ENCODE measurements at places on chromosomes 5 and 9.

GRCh38 chr5:157602505-157602904 lies 26.9 kb upstream of the ADAM19 start:
- DNase-seq: peak; percentile 19

GRCh38 chr5:58273711-58274110 lies 186.2 kb downstream of the PLK2 start:
- DNase-seq: no peak

DNA sequence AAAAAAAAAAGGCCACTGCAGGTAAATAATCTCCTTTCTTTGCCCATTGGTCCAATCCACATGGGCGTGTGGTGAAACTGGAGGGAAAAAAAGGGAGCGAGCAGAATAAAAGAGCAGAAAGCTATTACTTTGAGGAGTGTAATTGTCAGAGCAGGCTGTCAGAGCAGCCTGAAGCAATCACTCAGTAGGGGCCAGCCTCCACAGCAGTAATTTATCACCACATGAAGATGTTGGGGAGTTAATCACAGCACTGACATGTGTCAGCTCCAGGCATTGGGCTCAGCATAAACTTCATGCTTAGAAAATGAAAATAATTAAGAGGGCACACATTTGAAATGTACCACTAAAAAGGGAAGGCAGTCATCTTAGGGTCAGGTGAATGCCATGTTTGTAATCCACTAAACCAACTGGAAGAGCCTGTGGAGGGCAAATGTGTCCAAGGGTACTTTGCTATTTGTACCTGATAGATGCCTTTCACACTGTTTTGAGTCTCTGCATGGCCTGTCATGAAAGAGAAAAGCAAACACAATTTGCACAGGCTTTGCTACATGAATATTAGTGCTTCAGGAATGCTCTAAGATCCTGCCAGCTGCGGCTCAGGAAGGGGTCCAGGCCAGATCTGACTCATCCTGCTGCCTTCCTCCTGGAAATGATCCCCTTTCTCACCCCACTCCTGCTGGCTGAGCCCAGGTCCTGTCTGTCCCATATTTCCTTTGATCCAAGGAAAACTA lies 2.9 kb upstream of the PTGER4 start:
- DNase-seq: no peak

- no peak for DNase-seq
Observed at GRCh38 chr5:6376974-6377520, 1.3 kb downstream of the MED10 start.

- DNase-seq: no peak
Observed at GRCh38 chr5:78659114-78659513, 10.5 kb upstream of the LHFPL2 start.

DNA sequence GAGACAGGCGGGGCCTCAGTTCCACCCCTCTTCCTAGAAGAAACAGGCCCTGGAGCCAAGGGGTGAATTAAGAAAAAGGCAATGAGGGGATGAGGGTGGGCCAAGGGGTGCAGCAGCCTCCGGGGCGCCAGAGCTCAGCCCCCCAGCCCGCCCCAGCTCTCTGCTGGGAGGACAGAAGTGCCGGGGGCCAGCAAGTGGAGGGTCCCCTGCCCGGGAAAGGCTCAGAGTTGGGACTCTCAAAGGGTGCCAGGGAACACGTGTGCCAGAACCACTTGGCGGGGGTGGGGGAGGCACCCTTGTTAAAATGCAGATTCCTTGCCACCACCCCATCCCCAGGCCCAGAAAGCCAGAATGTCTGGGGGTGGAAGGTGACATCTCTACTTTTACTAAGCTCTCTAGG lies 67.6 kb upstream of the BARHL1 start:
- DNase-seq: no peak

- no peak for DNase-seq
Observed at GRCh38 chr5:172428224-172429166, 25.8 kb downstream of the SH3PXD2B start.

DNA sequence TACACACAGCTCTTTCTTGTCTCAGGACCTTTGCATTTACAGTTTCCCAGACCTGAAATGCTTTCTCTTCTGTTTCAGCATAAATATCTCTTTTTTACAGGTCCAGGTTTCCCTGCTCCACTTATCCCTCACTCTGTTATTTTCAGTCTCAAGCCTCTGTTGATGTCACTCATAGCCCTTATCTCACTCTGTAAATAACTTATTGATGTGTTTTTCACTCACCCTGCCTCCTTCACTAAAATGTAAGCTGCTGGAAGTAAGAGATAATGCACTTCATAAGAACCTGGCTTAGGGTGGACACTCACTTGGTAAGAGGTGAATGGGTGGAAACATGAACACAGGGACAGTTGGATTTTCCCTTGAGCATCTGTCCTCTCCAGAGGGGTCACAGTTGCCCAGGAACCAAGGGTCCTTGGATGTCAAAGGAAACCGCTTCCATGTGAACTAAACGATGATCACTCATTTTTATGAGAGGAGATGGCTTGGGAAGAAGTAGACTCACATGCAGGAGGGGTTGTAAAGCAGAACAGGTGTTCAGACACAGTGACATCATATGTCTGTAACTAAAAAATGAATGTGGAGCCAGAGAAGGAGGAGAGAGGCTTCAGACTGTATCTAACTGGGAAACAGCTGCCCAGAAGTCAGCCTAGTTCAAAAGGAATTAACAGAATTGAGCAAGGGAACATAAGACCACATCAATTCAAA lies 5.5 kb upstream of the HTR4 start:
- DNase-seq: no peak

GRCh38 chr9:91001146-91001611 lies 199.6 kb downstream of the SYK start:
- no peak for DNase-seq

GRCh38 chr5:178296066-178296465 lies 63.5 kb upstream of the PHYKPL start:
- no peak for DNase-seq

GRCh38 chr9:130482463-130482862 lies 37.7 kb downstream of the ASS1 start:
- no peak for DNase-seq

DNA sequence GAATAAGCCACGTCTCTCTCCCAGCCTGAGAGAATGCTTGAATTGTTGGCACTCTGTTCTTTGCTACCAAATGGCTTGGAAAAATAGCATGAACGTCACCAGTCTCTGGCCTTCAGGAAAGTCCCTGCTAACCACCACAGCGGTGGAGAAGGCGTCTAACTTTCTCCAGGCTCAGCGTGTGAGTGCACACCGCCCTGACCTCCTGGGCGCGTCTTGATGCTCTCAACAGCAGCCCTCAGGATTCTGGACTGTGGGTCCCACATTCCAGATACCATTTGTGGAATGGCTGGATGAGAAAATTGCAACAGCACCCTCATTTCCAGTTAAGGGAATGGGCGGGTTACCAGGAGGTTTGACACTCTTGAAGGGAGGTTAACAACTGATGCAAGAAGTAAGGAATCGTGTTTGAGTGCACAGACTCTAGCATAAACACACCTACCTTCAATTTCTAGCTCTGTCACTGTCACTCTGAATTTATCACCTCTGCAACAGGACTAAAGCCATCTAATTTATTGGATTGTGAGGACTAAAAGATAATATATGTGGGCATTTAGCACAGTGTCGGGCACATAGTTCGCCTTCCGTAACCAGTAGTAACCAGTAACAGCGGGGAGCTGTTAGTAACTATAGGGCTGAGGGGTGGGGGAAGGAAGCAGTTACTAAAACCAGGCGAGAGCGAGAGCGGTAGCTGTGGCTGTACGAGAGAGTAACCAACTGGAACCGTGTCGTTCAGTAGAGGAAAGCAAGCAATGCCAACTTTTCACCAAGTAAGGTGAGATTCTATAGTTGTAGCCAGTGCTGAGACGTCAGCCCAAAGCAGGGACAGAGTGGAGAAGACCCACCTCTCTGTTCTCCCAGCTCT lies 807 bp upstream of the PLGRKT start:
- no peak for DNase-seq

DNA sequence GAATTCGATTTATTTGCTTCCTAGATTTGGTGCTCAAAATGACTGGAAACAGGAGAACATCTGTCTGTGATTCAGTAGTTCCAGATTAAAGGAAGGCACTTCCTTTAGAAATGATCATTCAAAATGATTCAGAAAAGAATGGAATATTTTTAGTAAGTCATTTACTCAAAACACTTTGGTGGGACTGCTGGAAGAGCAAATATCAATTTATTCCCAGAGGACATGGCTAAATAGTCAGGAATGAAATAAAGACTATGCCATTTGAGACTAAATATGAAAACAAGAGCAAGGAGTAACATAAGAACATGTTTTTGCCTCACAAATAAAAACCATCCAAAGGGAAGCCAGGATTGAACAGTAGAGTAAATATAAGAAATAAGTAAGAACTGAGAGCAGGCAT lies 138.6 kb upstream of the RASA1 start:
- DNase-seq: no peak

- DNase-seq: no peak
Observed at GRCh38 chr9:135278586-135278985, 191.1 kb downstream of the OLFM1 start.

- DNase-seq: no peak
Observed at GRCh38 chr9:37029776-37030610, 4.1 kb downstream of the PAX5 start.

- no peak for DNase-seq
Observed at GRCh38 chr5:180169248-180170105, 39.5 kb downstream of the RASGEF1C start.

- DNase-seq: no peak
Observed at GRCh38 chr5:115854139-115854538, 12.4 kb downstream of the AP3S1 start.

DNA sequence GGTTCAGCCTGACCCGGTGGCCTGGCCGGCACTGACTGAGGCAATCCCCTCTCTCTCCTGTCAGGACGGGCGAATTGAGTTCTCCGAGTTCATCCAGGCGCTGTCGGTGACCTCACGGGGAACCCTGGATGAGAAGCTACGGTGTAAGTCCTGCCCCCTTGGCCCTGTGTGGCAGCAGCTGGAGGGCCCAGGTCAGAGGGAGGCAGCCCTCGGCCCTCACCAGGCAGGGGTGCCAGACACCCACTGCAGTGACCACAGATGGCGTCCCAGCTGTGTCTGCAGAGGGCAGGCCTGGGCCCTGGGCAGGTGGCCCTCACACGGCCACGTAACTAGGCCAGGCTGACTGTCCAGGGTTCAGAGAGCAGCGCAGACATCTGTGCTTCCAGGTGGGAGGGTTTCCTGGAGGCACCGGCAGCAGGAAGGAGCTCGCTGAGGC lies 45.9 kb upstream of the HMCN2 start:
- DNase-seq: no peak

DNA sequence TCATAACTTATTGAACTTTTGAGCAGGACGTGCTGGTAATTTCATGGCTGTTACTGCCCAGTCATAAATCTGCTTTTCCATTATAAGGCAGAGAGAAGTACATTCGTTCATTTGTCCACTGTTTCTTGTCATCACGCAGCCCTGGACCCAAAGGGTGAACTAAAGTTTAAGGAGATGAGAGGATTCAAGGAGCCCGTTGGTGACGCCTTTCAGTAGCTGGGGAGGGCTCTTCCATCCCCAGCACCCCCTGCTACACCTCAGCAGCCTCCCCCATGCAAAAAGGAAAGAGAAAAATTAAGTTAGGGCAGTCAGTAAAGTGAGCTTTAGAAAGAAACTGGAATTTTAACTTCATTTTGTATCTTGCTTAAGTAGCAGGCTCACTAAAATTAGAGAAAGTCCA lies 2.9 kb downstream of the FOXE1 start:
- DNase-seq: no peak

DNA sequence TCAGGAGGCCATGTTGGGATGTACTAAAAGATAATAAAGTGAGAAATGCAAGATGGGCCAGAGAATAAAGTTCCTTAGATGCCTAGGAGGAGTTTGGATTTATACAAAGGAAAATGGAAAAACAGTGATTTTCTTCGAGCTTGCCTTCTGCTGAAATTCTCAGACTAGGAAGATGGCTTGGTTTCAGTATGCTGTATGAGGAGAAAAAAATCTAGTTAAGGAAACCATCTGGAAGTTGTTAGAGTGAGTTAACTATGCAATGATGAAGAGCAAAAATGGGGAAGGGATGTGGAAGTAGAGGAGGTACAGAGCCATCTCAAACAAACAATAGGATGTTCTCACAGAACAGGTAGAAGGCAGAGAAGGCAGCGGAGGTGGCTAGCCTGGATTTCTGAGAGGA lies 162.9 kb upstream of the FTMT start:
- DNase-seq: no peak

- no peak for DNase-seq
Observed at GRCh38 chr9:91786132-91786896, 163.7 kb downstream of the ROR2 start.

DNA sequence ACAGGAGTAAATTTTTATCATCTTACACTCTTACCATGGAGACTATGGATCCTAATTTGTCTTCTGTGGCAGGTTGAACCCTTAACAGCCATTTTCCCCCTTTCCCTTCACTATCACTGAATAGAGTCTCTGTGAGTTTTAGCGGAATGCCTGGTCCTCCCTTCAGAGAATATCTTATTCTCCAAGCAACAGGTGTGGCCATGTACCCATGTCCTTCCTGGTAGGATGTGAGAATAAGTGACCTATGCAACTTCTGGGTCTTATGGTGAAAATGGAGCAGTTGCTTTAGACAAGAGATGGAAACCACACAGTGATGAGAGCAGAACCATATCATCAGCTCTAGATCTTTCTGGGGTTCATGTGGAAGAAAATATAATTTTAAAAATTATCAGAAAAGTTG lies 312.6 kb downstream of the MCTP1 start:
- DNase-seq: no peak

DNA sequence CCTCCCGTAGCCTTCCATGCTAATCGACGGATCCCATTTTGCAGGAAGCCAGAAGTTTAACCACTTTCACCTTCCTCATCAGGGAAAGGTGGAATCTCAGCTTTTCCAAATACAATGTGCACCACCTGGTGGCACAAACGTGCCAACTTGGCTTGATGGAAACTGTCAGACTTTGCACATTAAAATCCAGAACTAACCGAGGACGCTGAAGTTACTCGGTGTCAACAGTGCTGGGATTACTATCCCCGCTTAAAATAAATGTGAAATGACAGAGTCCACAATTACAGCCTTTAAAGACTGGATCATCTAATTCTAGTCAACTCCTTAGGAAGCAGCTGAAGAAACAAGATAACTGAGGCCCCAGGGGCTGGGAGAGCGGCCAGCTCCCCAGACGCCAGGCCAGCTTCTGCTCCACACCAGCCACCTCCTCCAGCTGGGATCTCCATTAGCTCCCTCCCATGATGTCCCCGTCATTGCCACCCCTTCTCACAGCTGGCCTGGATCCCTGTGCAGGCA lies 50.1 kb upstream of the RETREG1 start:
- no peak for DNase-seq

GRCh38 chr9:106878934-106879333 lies 16.0 kb downstream of the ZNF462 start:
- no peak for DNase-seq

Data from stimulated activated CD4-positive, alpha-beta T cell treated with anti-CD3 and anti-CD28 coated beads, Interleukin-15, amount 100 ng/mL, for 1 hour (primary cell).